Lung microvascular endothelial cell (primary cell): ENCODE measurements at places on chromosomes 1 and 21.
A peak's percentile ranks its signal among the peaks of the same experiment; 100 is the strongest.

- DNase-seq, result no peak
These were observed 25.6 kb upstream of the POGK start for GRCh38 chr1:166813508-166814223.

- no peak for DNase-seq
These were observed 43.4 kb downstream of the EIF2D start for GRCh38 chr1:206568779-206569352.

DNA sequence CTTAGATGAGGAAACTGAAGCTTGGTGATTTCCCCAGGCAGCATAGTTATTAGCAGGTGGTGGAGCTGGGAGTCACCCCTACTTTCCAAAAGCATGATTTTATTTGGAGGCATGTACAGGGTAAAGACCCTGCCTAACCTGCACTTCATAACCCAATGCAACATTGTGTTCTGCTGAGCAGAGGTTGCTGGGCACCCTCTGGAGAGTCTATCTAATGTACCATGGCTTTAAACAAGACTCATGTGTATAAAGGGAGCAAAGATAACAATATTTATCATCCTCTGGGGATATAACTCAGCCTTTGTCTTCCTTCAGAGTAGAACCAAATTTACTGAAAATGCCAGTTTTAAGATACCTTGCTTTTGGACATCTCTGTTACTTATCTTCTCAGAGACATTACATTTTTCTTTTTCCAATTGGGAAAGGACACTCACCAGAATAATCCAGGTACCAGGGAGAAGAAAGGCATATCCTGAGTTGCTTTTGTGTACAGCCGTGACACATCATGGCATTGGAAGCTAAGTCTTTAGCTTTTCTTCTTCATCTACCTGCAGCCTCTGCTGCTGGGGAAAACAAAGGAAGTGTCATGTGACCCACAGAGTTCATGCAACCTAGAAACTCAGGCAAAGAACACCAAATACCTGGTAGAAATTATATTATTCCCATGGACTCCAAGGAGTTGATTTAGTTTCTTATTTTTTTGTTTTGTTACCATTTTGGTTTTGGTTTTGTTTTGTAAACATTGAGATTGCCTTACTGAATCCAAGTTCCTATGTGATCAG lies 39.6 kb downstream of the ELAVL4 start:
- no peak for DNase-seq

DNA sequence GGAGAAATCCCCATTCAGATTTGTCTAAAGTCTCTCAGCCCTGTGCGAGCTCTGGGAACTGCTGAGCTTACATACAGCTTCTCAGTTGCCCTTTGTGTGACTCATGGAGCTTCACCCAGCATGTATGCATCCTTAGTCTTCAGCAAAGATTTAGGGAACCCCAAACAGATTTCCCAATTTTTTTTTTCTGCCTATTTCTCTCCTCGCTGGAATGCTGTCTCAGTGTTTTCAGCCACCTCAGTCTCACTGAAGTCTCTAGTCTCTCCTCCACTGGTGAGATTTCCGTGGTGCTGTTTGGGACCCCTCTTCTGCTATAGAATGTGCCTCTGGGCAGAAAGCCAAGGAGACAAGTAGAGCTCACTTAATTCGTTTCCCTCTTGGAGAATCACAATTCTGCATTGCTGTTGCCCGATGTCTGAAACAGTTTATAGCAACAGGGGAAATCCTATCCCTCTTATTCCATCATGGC lies 28.1 kb upstream of the TXLNA start:
- no peak for DNase-seq

DNA sequence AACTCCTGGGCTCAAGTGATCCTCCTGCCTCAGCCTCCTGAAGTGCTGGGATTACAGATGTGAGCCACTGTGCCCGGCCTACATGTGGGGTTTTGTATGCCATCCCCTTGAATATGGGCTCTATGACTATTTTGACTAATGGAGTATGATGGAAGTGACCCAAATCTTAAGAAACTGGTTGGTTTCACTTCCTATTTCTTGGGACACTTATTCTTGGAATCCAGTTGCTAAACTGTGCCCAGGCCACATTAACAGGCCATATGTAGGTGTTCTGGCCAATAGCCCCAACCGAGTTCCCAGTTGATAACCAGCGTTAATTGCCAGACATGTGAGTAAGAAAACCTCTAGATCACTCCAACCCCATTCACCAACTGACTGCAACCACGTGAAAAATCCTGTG lies 36.3 kb upstream of the CLIC4 start:
- no peak for DNase-seq

DNA sequence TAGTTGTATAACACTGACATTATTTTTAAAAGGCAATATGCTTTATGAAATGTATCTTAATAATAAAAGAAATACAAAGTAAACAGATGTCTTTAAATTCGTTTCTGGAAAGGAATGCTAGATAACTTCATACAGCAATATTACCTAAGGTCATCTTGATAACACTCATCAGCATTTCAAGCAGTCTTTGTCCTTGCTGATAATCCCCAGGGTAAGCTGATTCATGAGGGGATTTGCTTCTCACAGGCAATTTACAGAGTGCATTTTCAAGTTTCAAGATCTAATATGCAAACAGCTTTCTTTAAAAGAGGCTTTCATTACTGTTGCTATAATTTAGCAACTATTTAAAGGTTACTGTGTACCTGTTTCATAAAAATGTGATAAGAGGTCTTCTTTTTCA lies 75.2 kb upstream of the NEK2 start:
- DNase-seq, result no peak

- DNase-seq, result peak; percentile 78
These were observed 4.3 kb upstream of the C1QTNF12 start for GRCh38 chr1:1250786-1251284.

- DNase-seq, result no peak
These were observed 7.9 kb upstream of the ADGRB2 start for GRCh38 chr1:31771891-31772668.
